Activated CD8-positive, alpha-beta memory T cell treated with anti-CD3 and anti-CD28 coated beads for 1 hour (primary cell): ENCODE measurements at places on chromosomes 11 and 22.

DNA sequence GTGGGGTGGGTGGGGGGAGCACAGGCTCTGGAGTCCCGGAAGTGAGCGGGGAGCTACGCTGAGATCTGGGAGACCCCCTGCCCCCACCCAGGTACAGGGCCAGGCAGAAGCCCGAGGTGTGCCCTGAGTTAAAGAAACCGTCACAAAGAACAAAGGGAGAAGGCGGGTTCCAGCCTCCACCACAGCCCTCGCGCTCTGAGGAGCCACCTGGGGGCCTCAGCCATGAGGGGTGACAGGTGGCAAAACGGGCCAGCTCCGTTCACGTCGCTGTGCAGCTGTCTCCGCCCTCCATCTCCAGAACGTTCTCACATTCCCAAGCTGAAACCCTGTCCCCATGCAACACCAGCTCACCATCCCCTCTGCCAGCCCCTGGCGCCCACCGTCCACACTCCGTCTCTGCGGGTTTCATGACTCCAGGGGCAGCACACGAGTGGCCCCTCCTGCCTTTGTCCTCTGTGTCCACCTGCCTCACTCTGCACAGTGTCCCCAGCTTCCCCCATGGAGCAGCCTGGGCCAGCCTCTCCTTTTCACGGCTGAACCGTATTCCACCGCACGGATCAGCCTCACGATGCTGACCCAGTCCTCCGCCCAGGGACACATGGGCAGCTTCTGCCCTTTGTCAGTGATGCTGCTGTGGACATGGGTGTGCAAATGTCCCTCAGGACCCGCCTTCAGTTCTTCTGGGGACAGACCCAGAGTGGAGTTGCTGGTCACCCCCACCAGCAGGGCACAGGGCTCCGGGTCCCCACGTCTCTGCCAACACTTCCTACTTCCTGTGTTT, 1.7 kb upstream of the MUC5B start:
- no peak for DNase-seq

GRCh38 chr11:16028419-16028818, 327.9 kb downstream of the SOX6 start:
- no peak for DNase-seq

- DNase-seq: no peak
These were observed 330.6 kb upstream of the ZC3H12C start for GRCh38 chr11:109762546-109762945.

DNA sequence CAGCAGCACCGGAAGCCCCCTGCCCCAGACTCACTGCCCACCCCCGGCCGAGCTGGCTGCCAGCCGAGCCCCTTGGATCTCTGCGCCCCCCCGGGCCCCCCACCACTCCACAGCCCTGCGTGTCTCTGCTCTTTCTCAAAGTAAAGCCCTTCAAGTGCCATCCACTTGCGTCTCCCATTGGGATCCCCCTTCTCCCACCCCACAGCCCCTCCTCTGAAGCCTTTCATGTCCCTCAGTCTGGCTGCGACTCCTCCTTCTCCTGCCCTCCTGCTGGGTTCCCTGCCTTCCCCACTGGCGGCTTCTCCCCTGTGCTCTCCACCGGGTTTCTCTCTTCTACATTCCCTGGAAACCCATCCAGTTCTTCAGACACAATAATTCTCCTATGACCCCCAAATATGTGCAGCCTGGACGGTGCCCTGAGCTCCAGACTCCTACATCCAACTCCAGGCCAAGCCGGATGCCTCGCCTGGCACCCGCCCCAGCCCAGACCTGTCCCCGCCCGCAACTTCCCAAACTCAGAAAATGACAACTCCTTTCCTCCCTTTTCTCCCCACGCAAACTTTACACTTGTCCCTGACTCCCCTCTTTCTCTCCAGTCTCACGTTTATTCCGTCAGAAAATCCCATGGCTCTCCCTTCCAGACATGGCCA, 108.9 kb downstream of the WNT7B start:
- DNase-seq: no peak

DNA sequence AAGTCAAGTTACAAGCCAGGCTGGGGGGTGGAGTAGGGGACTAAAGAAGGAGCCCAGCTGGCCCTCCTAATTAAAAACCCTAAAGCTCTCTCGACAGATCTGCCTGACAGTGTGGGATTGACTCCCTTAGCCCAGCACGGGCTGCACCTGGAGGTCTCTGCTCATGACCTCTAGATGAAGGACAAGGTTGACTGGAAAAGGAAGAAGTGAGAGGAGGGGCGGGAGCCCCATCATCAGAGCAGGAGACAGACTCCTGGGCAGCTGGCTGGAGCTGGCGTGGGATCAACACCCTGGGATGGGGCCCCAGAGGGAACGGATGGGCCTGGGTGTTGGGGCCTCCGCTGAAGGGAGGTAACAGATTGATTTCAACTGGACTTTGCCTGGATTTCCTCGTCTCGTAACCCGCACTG, 46.1 kb downstream of the RPUSD4 start:
- DNase-seq: no peak

- DNase-seq: no peak
These were observed 363.7 kb upstream of the ISX start for GRCh38 chr22:34702279-34702678.

- no peak for DNase-seq
These were observed 301.3 kb downstream of the DDX10 start for GRCh38 chr11:108966206-108966605.

DNA sequence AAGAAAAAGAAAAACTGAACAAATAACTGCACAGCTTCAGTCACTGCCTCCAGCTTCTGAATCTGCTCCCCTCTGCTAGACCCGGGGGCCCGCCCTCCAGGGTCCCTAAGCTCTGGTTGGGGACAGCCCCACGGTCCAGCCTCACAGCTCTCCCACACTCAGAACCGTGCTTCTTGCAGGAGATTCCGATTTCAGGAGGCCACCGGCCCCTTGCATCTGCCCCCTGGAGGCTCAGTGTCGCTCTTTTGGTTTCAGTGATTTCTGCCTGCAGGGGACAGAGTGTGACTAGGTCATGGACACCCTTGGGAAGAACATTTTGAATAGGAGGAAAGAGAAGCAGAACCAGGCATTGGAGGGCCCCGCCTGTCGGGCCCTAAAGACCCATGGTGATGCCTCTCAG, 23.1 kb upstream of the RPS3 start:
- DNase-seq: no peak

- no peak for DNase-seq
These were observed 126.7 kb upstream of the B3GAT1 start for GRCh38 chr11:134538742-134539141.

DNA sequence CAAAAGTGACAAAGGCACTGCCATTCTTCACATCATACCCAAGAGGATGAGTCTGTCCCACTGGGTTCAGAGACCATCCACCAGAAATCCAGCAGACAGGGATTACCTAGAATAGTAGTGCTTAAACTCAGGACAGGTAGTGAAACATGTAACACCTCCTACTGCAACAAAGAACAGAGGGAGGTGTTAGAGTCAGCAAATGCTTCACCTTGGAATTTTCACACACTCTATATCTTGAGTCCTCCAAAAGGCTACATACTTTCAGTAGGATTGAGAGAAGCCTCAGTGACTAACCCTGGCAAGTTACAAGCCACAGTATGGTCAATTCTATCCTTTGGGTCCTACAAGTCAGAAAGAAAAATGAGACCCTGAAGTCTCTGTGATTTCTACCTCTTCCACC, 6.0 kb upstream of the CAVIN3 start:
- DNase-seq: no peak

GRCh38 chr11:65427691-65428577, 5.3 kb downstream of the NEAT1 start:
- no peak for DNase-seq

- DNase-seq: no peak
These were observed 102.9 kb upstream of the GAL start for GRCh38 chr11:68581439-68581838.

DNA sequence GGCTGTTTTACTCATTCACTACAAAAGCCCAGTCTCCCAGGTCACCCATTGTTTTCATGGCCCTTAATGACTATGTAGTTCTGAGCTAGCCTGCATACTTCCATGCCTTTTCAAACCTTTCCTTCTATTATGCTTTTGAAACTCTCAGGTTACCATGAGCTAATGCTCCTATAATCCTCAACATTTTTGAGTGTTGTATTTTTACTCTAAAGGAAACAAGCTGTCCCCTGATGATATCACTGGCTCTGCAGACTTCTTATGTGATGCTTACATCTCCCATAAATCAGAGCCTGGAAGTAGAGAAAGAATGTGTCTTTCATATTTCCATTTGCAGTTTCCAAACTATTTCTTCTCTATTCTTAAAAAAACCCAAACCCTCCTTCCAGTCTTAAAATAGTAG, 159.0 kb upstream of the RAG2 start:
- DNase-seq: no peak

GRCh38 chr11:72607496-72607895, 66.7 kb downstream of the PDE2A start:
- no peak for DNase-seq

DNA sequence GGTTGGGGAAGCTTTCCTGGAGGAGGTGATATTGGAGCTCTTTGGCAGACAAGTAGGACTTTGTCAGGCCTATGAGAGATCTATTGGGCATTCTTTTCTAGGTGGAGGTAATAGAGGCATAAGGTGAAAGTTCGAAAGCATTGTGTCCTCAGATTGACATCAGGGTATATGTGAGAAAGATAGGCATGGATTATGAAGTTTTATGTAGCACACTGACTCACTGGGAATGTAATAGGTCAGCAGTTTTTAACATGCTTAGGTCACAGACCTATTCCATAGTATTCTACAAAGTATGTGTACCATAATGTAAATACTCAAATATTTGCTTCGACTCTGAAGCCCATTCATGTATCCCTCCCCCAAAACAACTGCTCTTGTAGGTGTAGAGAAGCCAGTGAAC, 11.8 kb downstream of the HIKESHI start:
- DNase-seq: no peak

DNA sequence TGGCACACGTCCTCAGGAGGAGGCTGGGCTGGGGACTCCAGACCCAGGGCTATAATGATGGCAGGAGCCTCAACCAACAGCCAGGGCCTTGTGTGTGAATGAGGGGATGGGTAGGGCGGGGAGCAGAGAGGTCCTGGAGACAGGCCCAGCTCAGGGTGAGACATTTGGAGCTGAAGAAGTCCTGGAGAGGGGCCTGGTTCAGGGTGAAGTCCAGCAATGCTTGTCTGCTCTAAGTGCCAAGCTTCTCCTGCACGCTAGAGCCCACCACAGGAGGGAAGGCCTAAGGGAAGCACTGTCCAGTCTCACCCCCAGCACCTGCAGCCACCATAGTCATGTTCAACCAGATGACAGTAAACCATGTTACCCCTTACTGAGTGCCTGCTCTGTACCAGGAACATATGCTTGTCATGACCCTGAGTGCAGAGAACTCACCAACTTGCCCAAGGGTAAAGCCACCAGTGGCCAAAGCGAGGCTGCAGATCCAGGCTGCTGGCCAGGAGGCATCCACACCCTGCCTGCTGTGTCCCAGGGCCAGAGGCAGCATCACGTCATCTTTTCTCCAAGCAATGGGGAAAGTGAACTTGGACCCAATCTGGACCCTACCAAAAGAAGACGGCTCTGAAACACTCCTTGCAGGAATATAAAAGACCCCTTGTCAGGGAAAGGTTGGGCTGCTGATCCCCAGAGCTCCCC, 24.0 kb downstream of the LMO1 start:
- DNase-seq: no peak

- DNase-seq: no peak
These were observed 6.6 kb upstream of the FIBIN start for GRCh38 chr11:26987272-26987671.

DNA sequence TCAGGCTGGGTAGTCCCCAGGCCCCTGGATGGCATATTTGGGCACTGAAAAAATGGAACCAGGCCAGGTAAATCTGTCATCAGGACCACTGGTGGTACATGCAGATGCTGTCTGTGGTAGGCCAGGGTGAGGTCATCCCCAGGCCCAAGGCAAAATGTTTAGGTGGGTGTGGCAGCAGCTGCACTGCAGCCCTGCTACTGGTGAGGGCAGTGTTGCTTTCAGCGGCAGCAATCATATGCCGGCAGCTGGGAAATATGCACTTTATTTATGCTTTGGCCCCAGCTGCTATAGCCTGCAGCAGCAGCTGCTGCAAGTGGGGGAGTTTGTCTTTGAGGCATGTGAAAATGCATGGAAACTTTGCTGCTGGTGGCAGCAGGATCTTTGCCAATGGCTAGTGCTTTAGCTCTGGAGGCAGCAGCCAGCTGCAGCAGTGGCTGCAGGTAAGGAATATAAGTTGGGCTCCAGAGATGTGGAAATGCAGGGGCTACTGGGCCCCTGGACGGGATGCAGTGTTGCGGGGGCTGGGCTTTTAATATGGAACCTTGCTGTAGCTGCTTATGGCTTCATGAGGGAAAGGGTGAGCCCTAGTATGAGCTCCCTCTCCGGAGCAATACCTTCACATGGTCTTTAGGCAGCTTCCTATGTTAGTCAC, 365.7 kb upstream of the CADM1 start:
- DNase-seq: no peak

GRCh38 chr11:1628506-1629325, 859 bp upstream of the KRTAP5-5 start:
- peak; percentile 51 for DNase-seq

DNA sequence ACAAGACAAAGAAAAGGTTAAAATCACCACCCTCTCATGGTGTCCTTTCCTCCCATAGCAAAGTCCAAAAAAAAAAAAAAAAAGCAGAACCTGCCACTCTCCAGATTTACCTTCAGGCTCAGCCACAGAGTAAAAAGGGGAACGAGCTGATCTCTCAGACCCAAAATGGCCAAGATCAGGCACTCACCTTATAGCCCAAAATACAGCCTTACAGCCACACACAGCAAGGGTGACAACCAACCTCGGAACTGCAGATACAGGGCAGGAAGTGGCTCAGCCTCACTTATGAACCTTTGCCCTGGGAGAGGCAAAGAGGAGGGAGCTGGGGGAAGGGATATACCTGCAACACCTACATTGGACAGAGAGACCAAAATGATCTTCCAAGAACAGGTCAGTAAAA, 4.5 kb downstream of the FHIP1B start:
- DNase-seq: no peak

DNA sequence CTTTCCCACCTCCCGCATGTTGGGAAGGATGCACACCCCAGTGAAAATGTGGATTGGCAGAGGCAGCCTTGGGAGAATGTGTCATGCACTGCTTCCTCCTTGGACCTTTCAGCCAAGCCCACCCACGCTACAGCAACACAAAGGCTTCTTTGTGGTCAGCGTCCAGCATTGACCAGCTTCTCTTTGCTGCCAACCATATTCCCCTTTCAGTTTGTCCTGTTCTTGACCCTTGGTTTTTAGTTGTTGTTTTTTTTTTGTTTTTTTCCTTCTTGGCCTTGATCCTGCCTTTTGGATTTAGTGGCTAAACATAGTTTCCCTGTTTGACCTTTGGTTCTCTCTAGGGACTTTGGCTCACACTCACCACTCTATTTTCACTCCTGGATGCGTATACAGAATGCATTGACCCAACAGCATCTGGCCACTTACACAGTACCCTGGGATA, 573.6 kb downstream of the INSC start:
- DNase-seq: no peak

DNA sequence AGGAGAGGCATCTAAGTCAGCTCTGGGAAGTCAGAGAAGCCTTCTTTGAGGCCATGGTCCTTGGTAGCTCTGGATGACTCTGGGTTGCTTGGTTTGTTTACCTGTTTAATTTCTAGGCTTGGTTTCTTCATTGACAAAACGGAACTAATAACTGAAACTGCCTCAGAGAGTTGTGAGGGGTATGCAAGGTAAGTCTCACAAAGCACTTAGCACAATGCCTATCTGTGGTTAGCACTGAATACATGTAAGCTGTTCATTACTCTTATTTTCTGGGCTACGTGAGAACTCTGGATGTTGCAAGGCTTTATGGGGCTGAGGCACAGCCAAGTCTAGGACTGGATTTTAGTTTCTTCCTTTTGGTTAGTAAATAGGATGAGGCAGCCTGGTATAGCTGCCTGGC, 225.8 kb upstream of the NCAM1 start:
- no peak for DNase-seq

- DNase-seq: no peak
These were observed 169.8 kb downstream of the DSCAML1 start for GRCh38 chr11:117627259-117627658.
